ENCODE measurements at places on chromosomes 11 and 22.

- DNase-seq = no peak
Observed at GRCh38 chr11:111026241-111026640, 219.3 kb upstream of the POU2AF2 start.

DNA sequence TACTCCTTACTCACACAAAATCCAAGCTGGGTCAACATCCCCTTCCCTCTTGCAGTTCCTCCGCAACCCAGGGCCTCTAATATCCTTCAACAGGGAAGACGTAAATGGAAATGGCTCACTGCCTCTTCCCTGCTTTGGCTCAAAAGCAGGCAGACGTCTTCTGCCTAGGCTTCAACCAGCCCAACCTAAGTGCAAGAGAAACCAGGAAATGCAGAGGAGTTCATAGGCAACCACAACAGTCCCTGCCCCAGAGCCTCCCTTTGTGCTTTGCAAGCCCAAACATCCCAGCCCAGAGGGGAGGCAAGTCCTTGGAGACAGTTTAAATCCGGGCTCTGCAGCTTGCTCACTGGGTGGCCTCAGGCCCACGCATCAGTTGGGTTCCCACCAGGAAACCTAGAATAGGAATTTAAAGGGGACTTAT, 33.3 kb downstream of the CD6 start:
- peak; percentile 59 for DNase-seq

GRCh38 chr11:79538775-79539174, 97.9 kb upstream of the TENM4 start:
- DNase-seq = no peak

DNA sequence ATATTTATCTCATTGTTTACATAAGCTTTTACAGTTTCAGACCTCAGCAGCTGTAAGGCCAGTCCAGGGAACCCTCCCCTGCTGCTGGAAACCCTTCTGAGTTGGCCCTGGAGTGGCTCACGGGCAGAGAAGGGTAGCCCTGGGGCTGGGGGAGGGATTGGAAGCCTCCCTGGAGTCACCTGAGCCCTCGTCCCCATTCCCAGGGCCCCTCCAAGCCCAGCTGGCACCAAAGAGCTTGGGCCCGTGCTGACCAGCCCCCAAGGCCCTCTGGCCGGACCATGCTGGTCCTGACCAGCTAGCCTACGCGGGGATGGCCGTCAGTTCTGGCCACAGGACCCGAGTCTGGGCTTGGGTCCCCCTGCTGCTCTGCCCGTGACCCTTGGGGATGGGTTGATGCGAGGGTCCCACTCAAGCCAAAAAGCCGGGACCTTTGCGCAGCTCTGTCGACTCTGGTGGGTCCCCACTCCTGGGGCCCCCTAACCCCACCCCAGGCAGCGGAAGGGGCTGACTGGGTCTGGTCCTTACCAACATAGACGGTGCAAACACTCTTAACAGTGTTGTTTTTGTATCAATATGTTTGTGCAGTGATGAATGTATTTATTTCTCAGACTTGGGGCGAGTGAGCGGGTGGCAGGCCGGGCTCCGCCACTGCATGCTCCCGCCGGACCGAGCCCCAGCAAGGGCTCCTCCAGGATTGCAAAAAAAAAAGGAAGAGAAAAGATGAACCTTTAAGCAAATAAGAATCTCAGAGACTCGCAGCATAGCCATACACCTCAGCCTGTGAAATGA, 17.5 kb upstream of the TMEM191C start:
- DNase-seq = peak; percentile 0

- DNase-seq = no peak
Observed at GRCh38 chr11:77100166-77101042, 2.2 kb upstream of the OMP start.
